ENCODE measurements at places on chromosomes 12 and 14. TPM values are rescaled to one million over a fixed set of nuclear protein-coding genes. Genes with fewer than 3 reads are reported as not detected.

DNA sequence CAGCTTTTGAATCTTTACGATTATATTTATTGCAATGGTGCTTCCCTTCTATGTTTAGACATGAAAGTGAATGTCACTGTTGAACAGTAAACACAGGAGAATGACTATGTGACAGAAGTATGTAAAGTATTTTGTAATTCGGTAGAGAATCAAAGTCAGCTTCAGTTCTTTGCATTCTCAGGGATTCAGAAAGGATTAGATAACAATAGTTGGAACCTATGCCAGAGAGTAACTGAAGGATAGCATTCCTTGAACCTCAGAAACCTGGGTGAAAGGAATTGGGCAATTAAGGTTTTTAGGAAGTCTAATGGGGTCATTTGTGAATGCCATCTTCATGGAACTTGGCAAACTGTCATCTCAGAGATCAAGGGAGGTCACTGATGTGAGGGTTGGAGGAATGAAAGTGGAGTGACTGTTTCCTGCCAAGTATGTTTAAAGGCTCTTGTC is 305.3 kb upstream of the DDHD1 start:
- peak; percentile 52 for DNase-seq

Gene IFI27L1
- total RNA-seq = 23.6 TPM

DNA sequence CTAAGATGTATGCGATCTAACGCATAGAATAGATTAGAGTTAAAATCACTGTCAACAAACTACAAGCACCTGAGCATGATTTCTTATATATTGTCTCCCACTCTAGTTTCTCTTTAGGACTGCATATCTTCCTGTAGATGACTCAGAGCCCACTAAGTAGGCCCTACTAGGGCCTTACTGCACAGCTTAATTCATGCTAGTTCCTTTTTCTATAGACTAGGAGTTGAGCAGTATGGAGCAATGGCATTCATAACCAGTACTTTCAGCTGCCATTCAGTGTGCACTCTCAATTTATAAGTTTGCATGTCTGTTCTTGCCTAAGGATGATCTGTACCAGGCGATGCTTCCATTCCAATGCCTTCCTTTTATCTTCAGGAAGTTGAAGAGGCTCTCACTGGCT is 103.5 kb downstream of the METTL25 start:
- DNase-seq = no peak

DNA sequence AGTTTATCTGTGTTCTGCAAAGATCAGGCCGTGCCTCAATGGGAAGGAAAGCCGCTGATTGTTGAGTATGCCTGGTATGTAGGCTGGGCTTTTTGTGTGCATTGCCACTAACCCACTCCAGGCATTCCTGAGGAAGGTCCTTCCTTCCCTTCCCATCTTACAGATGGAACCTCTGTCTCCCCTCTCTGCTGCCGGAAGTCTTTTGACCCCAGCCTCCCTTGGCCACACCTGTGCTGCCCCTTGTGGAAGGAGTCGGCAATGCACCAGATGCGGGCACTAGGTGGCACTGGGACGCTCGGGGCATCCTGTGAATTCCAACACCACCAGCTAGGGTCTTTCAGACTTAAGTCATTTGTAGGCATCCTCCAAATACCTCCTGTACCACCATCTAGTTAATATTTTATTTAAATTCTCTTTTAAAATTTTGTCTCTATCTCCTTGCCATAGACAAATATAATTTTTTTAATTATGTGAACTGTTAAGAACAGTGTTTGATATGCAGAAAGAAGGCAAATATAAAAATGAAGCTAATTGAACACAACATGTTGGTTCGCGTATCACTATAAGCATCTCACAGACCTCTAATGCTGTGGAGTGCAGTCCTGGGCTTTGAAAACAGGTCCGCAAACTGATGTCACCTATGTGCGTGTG is 99.6 kb downstream of the RIN3 start:
- DNase-seq = peak; percentile 57

Gene OR4K2
- not detected for total RNA-seq

Gene JPH4
- total RNA-seq = not detected

DNA sequence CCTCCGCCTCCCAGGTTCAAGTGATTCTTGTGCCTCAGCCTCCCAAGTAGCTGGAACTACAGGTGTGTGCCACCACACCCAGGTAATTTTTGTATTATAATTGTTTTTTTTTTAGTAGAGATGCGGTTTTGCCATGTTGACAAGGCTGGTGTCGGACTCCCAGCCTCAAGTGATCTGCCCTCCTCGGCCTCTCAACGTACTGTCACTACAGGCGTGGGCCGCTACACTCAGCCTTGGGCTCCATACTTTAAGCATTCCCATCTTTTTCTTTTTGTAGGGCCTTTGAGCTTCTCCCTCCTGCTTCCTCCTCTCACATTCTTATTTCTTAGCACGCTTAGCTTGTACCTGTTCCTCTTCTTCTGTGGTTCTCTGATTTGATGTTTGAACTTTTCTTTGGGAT is 62.8 kb downstream of the SERPINA3 start:
- no peak for DNase-seq

DNA sequence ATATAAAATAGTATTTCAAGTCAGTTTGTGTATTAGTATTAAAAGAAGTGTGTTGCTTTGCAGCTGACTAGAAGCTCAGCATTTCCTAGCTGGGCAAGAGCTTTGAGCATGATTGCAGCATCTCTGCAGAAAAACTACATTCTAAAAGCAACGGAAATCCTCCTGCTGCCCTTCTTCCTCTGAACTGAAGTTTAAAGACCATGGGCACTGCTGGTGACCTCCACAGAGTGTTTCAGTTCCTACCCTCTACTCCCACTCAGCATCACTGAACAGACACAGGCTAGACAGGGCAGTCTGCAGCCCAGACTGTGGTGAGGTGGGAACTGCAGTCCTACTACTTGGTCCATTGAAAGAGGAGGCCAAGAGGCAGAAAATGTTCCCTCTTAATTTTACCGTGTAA is 59.0 kb downstream of the FAR2 start:
- no peak for DNase-seq

GRCh38 chr12:75742961-75743360 is 231.6 kb upstream of the KRR1 start:
- DNase-seq = no peak

Gene DCN
- total RNA-seq = not detected

Gene COPZ1
- 116 TPM for total RNA-seq

DNA sequence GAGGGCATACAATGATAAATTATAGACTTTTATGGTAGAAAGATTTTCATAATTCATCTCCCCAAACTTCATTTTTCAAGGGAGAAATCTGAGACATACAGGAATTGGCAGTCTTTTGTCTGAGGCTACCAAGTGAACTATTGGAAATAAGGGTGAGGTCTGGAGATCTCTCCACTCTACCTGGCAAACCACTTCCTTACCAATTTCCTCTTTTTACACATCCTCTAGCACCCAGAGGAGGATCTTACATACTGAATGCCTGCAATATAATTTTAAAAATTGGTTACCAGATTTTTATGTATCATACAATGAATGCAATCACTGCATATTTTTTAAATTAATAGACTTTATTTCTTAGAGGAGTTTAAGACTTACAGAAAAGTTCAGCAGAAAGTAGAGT is 6.6 kb downstream of the PDE6H start:
- DNase-seq = no peak

Gene PLBD1
- 1.9 TPM for total RNA-seq

- DNase-seq = peak; percentile 64
These were observed 130.8 kb upstream of the EGLN3 start for GRCh38 chr14:34081576-34082136.

DNA sequence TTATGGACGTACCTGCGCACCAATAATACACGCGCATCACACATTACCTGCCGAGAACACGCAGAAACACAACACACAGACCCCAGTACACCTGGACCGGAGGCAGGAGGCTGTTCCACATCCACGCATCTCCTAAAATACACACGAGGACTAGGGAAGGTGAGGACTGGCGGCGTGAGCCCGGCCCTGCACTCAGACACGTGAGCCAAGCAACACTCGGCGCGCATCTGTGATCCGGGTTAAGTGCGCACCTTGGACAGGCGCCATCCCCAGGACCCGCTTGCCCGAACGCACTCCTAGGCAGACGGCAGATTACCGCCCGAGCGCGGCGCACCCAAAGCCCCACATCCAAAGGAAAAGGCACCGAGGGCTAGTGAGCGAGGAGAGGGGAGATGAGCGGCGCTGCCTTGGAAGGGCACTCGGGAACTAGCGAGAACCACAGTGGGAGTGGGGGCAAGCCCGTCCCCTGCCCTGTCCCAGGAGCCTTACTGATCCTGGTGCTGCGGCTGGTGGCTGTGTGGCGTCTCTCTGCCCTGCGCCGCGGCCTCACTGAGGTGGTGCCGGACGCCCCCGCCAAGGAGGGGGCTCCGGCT is 417 bp downstream of the GLS2 start:
- DNase-seq = peak; percentile 41

GRCh38 chr12:75447691-75448393 is 32.7 kb upstream of the GLIPR1 start:
- DNase-seq = no peak

Gene METTL17
- 106 TPM for total RNA-seq

GRCh38 chr14:81042438-81042837 is 87.0 kb downstream of the TSHR start:
- no peak for DNase-seq

GRCh38 chr14:100841761-100842403 is 16.0 kb downstream of the MEG3 start:
- no peak for DNase-seq

DNA sequence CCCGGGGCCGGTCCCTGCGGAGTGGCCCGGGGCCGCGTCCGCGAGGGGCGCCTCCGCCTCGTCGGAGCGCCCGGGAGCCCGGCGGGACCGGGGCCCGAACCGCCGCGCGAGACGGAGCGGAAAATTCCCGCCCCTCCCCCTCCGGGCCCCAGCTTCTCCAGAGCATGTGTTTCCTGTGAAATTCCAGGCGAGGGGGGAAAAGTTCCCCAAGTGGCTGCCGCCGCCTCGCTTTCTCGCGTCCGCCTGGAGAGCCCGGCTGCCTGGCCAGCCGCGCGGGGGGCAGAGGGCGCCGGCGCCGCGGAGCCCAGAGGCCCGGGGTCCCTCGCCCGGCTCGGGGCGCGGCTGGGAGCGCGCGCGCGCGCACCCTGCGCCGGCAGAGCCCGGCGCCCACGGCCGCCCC is 904 bp downstream of the CACNA1C start:
- DNase-seq = peak; percentile 33

GRCh38 chr12:46452061-46452615 is 79.6 kb upstream of the SLC38A2 start:
- DNase-seq = no peak

Gene TIGAR
- total RNA-seq = 9.7 TPM

Gene GPRC5A
- total RNA-seq = 10.5 TPM

Gene KRT85
- total RNA-seq = not detected

Gene KRT75
- total RNA-seq = 1.1 TPM

DNA sequence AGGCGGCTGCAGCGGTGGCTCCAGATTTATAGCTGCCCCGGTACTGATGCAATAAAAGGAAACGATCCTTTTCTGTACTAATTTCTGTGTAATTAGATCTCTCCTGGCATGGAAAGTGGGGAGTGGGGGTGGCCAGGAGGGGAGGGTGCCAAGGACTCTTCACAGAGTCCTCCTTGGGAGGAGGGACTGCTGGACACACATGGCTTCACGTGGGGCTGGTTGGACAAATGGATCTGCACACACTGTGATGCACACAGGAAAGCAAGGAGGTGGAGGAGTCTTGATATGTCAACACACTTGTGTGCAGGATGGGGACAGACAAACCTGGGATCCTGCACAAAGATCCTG is 23.8 kb upstream of the ATP5MC2 start:
- DNase-seq = no peak

DNA sequence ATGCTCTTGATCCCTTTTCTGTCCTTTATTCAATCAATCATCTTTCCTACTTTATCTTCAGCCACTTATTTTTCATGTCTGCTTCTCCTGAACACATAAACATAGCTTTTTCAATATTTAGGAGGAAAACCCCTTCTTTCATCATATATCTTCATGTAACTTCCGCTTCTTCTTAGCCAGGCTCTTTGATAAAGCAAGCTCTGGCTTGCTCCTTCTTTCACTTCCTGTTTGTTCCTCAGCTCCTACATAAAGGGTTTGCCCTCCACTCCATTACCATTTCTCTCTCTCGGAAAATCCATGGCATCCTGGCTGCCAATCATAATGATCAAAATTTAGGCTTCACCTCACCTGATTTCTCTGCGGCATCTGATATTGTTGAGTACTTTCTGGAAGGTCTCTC is 33.7 kb upstream of the HELB start:
- no peak for DNase-seq

DNA sequence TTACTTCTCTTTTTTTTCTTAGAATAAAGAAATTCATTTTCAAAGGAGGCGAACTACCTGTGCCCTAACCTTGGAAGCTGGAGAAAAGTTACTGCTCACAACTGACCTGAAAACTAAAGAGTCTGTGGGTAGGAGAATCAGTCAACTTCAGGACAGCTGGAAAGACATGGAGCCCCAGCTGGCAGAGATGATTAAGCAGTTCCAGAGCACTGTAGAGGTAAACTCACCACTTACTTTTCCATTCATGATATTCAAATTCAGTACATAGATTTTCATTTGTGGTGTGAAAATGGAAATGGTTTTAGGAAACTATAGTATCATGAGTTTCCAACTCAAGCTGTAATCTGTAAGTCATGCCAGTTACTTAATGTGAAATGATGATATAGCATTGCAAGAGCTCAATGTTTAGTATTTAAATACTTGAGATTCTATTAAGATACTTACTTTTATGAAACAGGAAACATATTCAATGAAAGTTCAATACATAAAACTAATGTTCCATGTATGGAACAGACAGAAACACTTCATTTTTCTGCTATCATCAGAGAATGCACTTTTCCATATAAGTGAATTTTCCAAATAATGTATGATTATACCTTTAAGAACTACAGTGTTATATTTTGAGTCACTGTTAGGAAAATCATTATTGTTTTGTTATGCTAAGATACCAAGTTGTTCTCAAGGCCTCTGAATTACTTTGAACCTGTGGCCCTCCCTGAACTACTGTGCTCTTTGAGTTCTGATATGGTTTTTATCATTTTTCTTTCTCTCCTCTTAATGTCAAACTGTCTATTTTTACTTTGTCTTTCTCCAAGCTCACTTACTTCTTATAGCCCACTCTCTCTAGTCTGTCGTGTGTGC is 119.0 kb downstream of the ESR2 start:
- DNase-seq = no peak

DNA sequence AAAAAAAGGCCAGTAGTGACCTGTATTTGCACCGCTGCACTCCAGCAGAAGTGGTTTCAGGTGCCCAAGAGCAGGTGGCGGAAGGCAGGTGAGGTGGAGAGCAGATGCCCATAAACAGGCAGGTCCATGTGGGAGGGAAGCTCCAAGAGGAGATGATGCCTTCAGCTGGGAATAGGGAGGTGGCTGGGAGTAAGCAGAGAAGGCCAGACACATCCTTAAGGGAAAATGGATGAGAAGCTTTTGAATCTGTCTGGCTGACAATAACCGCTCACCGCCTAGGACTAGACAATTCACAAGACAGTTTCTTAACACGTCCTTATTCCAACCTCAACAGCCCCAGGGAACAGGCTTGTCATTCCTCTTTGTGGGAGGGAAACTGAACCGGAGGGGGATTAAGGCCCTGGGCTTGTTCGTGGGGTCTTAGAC is 43.9 kb upstream of the PLEKHG6 start:
- DNase-seq = no peak

Gene TPCN1
- total RNA-seq = 8.5 TPM
